ENCODE measurements at places on chromosomes 5 and 9. TPM values are rescaled to one million over a fixed set of nuclear protein-coding genes. Genes with fewer than 3 reads are reported as not detected.

Gene FOXD4L3
- under 0.01 TPM for total RNA-seq

Gene NDUFB6
- 37.1 TPM for total RNA-seq

Gene ZDHHC12
- total RNA-seq: 32.7 TPM

GRCh38 chr5:178415353-178415752, 174.8 kb downstream of the COL23A1 start:
- peaks cover 6% of the 10 kb centered on the region for H3K4me1 ChIP-seq
- peak; percentile 50 for DNase-seq
- no peak overlapping the region for H3K27ac ChIP-seq
- no peaks in the 10 kb centered on the region for H3K36me3 ChIP-seq
- H3K27me3 ChIP-seq: peaks cover 4% of the 10 kb centered on the region

Gene ATP10B
- total RNA-seq: not detected

Gene RGP1
- 16.5 TPM for total RNA-seq

DNA sequence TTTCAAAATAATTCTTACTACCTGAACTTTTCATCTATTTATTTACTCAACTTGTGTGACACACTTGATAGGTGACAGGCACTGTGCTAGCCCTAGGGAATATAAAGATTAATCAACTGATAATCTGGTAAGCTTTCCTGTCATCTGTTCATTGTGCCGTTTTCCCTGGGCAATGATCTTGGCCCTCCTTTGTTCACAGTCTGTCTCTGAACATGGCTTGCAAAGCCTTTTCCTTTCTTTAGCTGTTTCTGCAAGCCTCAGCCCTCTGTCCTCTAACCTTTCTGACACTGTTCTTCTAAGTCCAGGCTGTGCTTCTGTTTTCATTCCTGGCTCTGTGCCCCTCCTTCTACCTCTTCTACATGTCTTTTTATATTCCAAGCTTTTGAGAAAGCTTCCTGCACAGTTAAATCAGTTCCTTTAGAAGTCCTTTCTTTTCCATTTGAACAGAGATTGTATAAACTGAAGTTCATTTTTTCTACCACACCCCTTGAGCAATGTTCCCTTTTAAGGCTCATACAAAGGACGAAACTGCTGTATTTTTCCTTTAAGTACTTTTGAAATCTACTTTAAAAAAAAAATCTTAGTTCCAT, 803.0 kb upstream of the ZNF608 start:
- DNase-seq: no peak
- no peak overlapping the region for H3K27ac ChIP-seq
- no peaks in the 10 kb centered on the region for H3K27me3 ChIP-seq
- no peak overlapping the region for H3K4me3 ChIP-seq
- peaks cover 20% of the 10 kb centered on the region for H3K4me1 ChIP-seq
- H3K36me3 ChIP-seq: no peaks in the 10 kb centered on the region

GRCh38 chr9:137441289-137441934, at the start of gene ENTPD8:
Gene ENTPD8 (minus strand): TSS chr9:137441357. CDS start chr9:137438285, 3,072 bp downstream.
- no peak within 1 kb of the TSS for H3K27ac ChIP-seq
- H3K4me1 ChIP-seq: peaks cover under 1% of the 10 kb centered on the region
- peaks cover 12% of the 10 kb centered on the region for H3K27me3 ChIP-seq
- no peak for DNase-seq
- H3K4me3 ChIP-seq: peak within 1 kb of the TSS; percentile 43

GRCh38 chr5:150320044-150320613, 17.4 kb upstream of the ARSI start:
- peak; percentile 87 for DNase-seq
- no peaks in the 10 kb centered on the region for H3K36me3 ChIP-seq
- no peak overlapping the region for H3K4me3 ChIP-seq
- no peaks in the 10 kb centered on the region for H3K27me3 ChIP-seq
- H3K27ac ChIP-seq: peak overlapping the region; percentile 94

GRCh38 chr5:135248801-135249231, 150.2 kb downstream of the MACROH2A1 start:
- no peak overlapping the region for H3K27ac ChIP-seq
- H3K4me1 ChIP-seq: peaks cover 36% of the 10 kb centered on the region
- no peaks in the 10 kb centered on the region for H3K27me3 ChIP-seq
- H3K36me3 ChIP-seq: no peaks in the 10 kb centered on the region
- DNase-seq: no peak
- no peak overlapping the region for H3K4me3 ChIP-seq

GRCh38 chr9:136856541-136857141, 4.5 kb downstream of the MAMDC4 start:
- H3K36me3 ChIP-seq: peaks cover 3% of the 10 kb centered on the region
- DNase-seq: peak; percentile 74
- peaks cover 11% of the 10 kb centered on the region for H3K4me1 ChIP-seq
- no peak overlapping the region for H3K27ac ChIP-seq
- H3K4me3 ChIP-seq: no peak overlapping the region
- H3K27me3 ChIP-seq: no peaks in the 10 kb centered on the region

DNA sequence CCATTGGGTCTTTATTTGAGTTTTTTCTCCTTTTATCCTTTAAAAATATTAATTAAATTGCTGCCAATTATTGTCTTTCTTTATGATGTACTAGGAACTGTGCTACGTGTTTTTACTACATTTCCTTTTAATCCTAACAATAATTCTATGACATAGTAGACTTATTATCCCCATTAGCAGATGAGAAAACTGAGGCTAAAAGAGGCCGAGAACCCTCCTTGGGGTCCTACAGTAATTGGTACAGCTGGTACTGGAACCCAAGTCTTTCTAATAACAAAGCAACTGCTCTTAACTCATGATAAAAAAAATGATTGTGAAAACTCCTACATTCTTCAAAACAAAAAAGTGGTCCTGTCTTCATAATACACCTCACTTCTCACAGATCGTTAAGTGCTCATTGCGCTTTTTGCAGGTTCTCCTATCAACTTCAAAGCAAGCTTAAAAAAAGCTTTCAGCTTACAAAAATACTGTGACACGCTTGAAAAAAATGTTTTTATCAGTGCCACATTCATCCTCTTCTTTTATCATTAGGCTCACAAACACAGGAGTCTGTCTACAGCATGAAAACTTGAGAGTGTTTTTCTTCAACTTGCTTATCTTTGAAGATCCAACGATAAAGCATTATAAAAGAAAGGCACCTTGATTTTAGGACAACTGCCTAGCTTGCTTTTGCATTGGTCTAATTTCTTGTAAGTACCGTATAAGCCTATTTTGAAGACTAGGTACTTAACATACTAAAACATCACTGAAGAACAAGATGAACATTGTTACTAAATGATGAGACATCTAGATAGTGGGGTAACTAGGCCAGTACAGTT, 32.4 kb downstream of the FYB1 start:
- DNase-seq: no peak
- no peak overlapping the region for H3K4me3 ChIP-seq
- no peaks in the 10 kb centered on the region for H3K36me3 ChIP-seq
- H3K4me1 ChIP-seq: no peaks in the 10 kb centered on the region

DNA sequence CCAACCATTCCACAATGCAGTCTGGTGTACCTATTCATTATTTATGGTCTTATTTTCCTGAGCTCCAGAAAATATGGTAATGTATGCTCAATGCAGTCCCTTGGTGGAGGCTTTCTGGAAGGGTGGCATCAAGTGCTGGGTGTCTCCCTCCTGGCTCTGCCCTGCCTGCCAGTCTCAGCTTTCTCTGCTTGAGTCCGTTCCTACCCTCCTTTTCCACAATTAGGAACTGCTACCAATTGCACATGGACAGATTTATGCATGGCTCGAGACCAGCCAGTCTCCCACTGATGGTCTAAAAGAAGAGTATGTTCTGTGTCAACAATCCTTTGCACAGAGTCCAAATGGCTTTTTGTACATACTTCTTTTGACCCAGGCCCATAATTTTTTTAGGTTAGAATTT, 189.8 kb downstream of the TLE1 start:
- H3K36me3 ChIP-seq: no peaks in the 10 kb centered on the region
- peaks cover 14% of the 10 kb centered on the region for H3K4me1 ChIP-seq
- DNase-seq: no peak
- H3K27ac ChIP-seq: no peak overlapping the region
- H3K27me3 ChIP-seq: peaks cover 58% of the 10 kb centered on the region
- H3K4me3 ChIP-seq: no peak overlapping the region

Gene PCDH12
- total RNA-seq: under 0.01 TPM

- peak; percentile 55 for DNase-seq
- H3K4me3 ChIP-seq: no peak overlapping the region
- no peak overlapping the region for H3K27ac ChIP-seq
- H3K4me1 ChIP-seq: no peaks in the 10 kb centered on the region
Measured at GRCh38 chr5:60102961-60103693, 209.6 kb upstream of the PDE4D start.

DNA sequence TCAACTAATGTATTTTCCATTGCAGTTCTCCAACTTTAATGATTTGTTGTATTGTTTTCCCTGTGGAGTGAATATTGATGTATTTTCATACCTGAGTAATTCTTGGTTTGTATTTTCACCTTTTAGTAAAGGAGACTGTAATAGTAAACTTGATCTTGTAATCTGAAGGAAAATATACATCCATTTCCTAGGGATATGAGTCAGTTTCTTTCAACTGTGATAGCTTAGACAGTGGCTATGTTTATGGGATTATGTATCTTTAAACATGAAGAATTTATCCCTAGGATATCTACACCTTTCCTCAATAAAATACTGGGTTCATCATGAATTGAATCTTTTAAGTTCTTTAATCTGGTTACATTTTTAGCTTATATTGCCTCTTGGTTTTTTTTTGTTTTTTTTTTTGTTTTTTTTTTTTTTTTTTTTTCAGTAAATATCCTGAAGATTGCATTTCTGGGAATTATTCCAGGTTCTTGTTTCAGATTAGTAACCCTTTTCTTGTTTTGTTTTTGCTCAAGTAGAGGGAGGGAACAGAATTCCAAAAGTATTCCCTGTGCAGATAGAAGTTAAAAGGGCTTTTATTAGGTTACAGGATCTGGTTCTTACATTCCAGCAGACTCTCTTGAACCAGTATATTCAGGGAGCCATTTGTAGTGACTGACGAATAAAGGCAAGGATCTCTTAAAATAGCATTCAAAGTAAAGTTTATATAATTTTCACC, 7.1 kb downstream of the WDR36 start:
- peaks cover 51% of the 10 kb centered on the region for H3K36me3 ChIP-seq
- no peak overlapping the region for H3K27ac ChIP-seq
- no peaks in the 10 kb centered on the region for H3K27me3 ChIP-seq
- DNase-seq: no peak

GRCh38 chr9:130694205-130694604, 625 bp downstream of the EXOSC2 start:
- peaks cover 33% of the 10 kb centered on the region for H3K4me1 ChIP-seq
- DNase-seq: peak; percentile 53
- H3K36me3 ChIP-seq: peaks cover 25% of the 10 kb centered on the region
- H3K4me3 ChIP-seq: peak overlapping the region; percentile 85

GRCh38 chr5:21678526-21678925, 1174.6 kb downstream of the CDH12 start:
- H3K27ac ChIP-seq: no peak overlapping the region
- no peaks in the 10 kb centered on the region for H3K27me3 ChIP-seq
- DNase-seq: no peak
- no peak overlapping the region for H3K4me3 ChIP-seq

DNA sequence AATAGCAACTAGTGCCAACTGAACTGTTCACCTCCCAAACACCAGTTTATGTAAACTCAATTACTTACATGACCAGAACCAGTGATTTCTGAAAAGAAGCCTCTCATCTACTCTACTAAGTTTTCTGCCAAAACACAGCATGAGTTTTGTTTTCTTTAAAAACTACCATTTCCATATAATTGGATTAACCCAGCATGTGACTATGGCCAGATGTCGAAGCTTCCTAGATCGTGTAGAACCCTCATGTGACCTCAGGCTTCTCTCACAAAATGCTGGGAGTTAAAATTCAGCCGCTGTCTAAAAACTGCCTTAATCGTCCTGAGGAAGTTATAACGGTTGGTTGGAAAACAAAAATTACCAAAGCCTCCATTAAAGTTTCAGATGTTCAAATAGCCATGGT, 303.5 kb downstream of the IRX1 start:
- DNase-seq: no peak
- no peaks in the 10 kb centered on the region for H3K27me3 ChIP-seq
- no peaks in the 10 kb centered on the region for H3K36me3 ChIP-seq
- no peak overlapping the region for H3K27ac ChIP-seq
- H3K4me3 ChIP-seq: no peak overlapping the region

GRCh38 chr5:2721385-2722138, 29.9 kb downstream of the IRX2 start:
- no peaks in the 10 kb centered on the region for H3K4me1 ChIP-seq
- no peak overlapping the region for H3K4me3 ChIP-seq
- H3K27me3 ChIP-seq: no peaks in the 10 kb centered on the region
- DNase-seq: no peak

DNA sequence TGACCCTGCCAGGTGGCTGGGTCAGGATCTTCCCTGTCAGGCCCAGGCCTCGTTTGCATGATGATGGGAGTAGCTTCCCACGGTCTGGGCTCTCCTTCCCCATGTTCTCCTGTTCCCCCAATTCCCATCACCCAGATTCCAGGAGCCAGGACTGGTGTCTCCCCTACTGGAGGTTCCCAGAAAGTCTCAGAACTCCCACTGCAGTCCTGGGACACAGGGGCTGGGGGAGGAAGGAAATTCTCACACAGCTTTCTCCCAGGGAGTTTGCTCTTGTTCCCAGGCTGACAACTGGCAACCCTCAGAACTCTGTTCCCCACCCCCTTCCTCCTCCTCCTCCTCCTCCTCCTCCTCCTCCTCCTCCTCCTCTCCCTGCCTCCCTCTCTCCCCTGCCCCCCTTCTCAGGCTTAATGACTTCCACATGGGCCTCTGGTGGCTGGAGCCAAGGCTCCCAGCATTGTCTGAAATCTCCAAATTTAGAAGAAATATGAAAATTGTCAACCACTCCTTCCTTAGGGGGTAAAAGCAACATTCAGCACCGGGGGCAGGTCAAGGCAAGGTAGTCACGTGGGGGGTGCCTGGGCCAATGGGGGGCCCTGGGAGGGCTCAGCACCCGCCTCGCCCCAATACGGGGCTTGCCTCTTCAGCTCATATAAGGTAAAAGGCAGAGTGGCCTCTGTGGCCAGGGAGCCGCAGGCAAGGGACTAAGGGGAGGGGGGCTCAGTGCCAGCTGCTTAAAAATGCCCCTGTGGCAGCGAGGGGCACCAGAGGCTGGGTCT, 27.3 kb upstream of the IL17B start:
- peak overlapping the region; percentile 75 for H3K4me3 ChIP-seq
- H3K36me3 ChIP-seq: peaks cover 32% of the 10 kb centered on the region
- peaks cover 68% of the 10 kb centered on the region for H3K4me1 ChIP-seq

GRCh38 chr5:154196955-154197652, 6.6 kb downstream of the GALNT10 start:
- DNase-seq: no peak
- H3K4me3 ChIP-seq: no peak overlapping the region
- no peak overlapping the region for H3K27ac ChIP-seq
- peaks cover 52% of the 10 kb centered on the region for H3K4me1 ChIP-seq
- peaks cover 5% of the 10 kb centered on the region for H3K36me3 ChIP-seq

Gene FOXD4L5
- under 0.01 TPM for total RNA-seq

GRCh38 chr9:116096046-116096445, 57.5 kb upstream of the PAPPA start:
- peaks cover 28% of the 10 kb centered on the region for H3K4me1 ChIP-seq
- no peak for DNase-seq
- no peak overlapping the region for H3K4me3 ChIP-seq
- no peaks in the 10 kb centered on the region for H3K27me3 ChIP-seq
- peak overlapping the region; percentile 31 for H3K27ac ChIP-seq
- H3K36me3 ChIP-seq: no peaks in the 10 kb centered on the region

- peak; percentile 13 for DNase-seq
- no peak overlapping the region for H3K4me3 ChIP-seq
- H3K27me3 ChIP-seq: no peaks in the 10 kb centered on the region
- no peak overlapping the region for H3K27ac ChIP-seq
- peaks cover 48% of the 10 kb centered on the region for H3K4me1 ChIP-seq
- H3K36me3 ChIP-seq: no peaks in the 10 kb centered on the region
Measured at GRCh38 chr9:120692901-120693699, 21.2 kb downstream of the MEGF9 start.

Gene ARID3C
- total RNA-seq: not detected
